GM23338 (cell line): ENCODE measurements at places on chromosomes 7 and 10.

DNA sequence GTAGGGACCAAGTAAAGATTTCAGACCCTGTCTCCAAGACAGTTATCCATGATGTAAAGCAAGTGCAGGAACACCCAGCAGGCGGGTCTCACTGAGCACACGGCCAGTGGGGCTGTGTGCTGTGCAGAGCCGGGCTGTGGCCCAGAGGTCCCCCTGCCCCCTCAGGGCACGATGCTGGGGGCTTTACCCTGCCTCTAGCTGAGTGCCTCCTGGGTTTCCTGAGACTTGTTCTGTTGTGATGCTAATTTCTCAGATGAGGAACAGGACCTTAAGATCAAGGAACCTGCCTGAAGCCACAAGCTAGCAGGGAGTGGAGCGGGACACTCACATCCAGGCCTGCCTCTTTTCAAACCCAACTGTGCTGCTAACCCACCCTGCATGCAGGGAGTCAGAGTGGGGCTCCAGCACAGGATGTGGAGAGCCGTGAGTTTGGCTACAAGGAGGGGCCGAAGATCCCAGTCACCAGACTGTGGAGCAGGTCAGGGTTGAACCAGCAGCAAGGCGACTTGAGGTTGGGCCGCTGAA is 76.1 kb upstream of the LYZL2 start:
- H3K4me1 ChIP-seq: peaks cover 21% of the 10 kb centered on the region
- no peak overlapping the region for H3K4me3 ChIP-seq
- DNase-seq: peak; percentile 21
- no peaks in the 10 kb centered on the region for H3K27me3 ChIP-seq
- no peaks in the 10 kb centered on the region for H3K36me3 ChIP-seq
- H3K27ac ChIP-seq: no peak overlapping the region

GRCh38 chr10:3143791-3144434 is 28.7 kb downstream of the PITRM1 start:
- H3K4me3 ChIP-seq: no peak overlapping the region
- no peak overlapping the region for H3K27ac ChIP-seq
- no peaks in the 10 kb centered on the region for H3K27me3 ChIP-seq
- no peaks in the 10 kb centered on the region for H3K4me1 ChIP-seq
- DNase-seq: no peak
- H3K36me3 ChIP-seq: peaks cover 11% of the 10 kb centered on the region

- no peak overlapping the region for H3K27ac ChIP-seq
- no peaks in the 10 kb centered on the region for H3K27me3 ChIP-seq
- H3K36me3 ChIP-seq: no peaks in the 10 kb centered on the region
- H3K4me3 ChIP-seq: no peak overlapping the region
- peak; percentile 69 for DNase-seq
- peaks cover 9% of the 10 kb centered on the region; the same call in 1 of the 2 replicates for H3K4me1 ChIP-seq
Measured at GRCh38 chr10:70323697-70324338, 40.0 kb upstream of the NPFFR1 start.

DNA sequence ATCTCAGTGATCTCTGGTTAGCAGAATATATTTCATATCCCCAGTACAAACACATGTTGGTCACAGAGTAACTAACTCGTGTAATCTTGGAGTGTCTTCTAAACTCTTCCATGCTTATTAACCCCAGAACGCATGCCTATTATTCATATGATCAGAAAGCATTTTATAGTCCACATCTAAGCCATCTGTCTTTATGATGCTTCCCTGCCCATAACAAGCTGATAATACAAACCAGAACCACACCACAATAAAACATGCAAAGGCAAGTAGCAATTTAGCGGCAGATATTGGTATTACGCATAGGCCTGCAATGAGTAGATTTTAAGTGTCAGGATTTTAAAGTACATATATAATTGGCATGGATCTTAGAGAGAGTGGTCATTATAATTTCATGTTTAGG is 120.0 kb upstream of the PRKCQ start:
- no peak overlapping the region for H3K4me3 ChIP-seq
- no peak for DNase-seq
- H3K4me1 ChIP-seq: no peaks in the 10 kb centered on the region
- no peaks in the 10 kb centered on the region for H3K27me3 ChIP-seq

DNA sequence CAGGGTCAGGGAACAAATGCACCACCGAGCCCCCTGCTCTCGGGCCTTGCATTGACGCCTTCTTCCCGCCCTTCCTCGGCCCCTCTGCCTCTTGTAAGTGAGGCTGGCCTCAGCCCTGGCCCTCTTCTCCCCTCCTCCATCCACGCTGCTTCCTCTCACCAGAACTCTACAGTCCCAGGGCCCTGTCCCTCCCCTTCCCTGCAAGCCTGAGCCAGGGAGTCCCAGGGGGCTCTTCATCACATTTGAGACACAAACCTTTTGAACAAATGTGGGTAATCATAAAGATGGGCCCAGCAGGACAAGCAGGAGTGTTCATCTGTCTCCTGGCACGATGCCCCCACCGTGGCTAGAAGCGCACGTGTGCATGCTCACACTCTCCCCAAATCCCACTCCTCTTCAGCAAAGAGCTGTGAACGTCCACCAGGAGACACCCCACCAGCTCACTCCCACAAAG is 57.7 kb downstream of the SLIT1 start:
- no peak overlapping the region for H3K4me3 ChIP-seq
- DNase-seq: no peak
- no peaks in the 10 kb centered on the region for H3K27me3 ChIP-seq
- H3K36me3 ChIP-seq: no peaks in the 10 kb centered on the region

GRCh38 chr7:135558337-135558767 is 635 bp downstream of the NUP205 start:
- H3K36me3 ChIP-seq: no peaks in the 10 kb centered on the region
- peaks cover 38% of the 10 kb centered on the region for H3K4me1 ChIP-seq
- peak overlapping the region; percentile 96 for H3K27ac ChIP-seq
- peak overlapping the region; percentile 91 for H3K4me3 ChIP-seq

GRCh38 chr7:94620703-94621118 is 35.2 kb downstream of the SGCE start:
- DNase-seq: no peak
- no peak overlapping the region for H3K4me3 ChIP-seq
- no peaks in the 10 kb centered on the region for H3K36me3 ChIP-seq
- no peaks in the 10 kb centered on the region for H3K27me3 ChIP-seq
- H3K4me1 ChIP-seq: peaks cover 5% of the 10 kb centered on the region; the same call in 1 of the 2 replicates

- no peaks in the 10 kb centered on the region for H3K36me3 ChIP-seq
- H3K27ac ChIP-seq: peak overlapping the region; percentile 40; the same call in 1 of the 2 replicates
- no peaks in the 10 kb centered on the region for H3K27me3 ChIP-seq
- peak overlapping the region; percentile 11; the same call in 1 of the 2 replicates for H3K4me3 ChIP-seq
Measured at GRCh38 chr7:139972029-139972428, 90.7 kb downstream of the PARP12 start.

DNA sequence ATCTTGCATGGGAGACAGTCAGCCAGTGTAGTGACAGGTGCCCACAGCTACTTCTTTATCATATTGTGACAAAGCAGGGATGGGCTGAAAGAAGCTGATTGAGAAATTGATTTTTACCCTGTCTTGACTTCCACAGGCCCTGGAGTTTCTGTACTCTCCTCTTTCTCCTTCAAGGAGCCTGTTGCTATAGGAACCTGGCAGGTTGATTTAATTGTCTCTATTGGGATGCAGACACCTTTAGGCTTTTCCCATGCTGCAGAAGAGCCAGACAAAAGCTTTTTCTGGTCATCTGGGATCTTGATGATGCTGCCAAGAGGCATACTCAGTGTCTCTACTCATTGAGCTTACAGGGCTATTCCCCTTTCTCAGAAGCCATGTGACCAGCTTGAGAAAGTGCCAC is 754.8 kb downstream of the KCNMA1 start:
- DNase-seq: no peak
- no peaks in the 10 kb centered on the region for H3K36me3 ChIP-seq
- H3K4me3 ChIP-seq: no peak overlapping the region

DNA sequence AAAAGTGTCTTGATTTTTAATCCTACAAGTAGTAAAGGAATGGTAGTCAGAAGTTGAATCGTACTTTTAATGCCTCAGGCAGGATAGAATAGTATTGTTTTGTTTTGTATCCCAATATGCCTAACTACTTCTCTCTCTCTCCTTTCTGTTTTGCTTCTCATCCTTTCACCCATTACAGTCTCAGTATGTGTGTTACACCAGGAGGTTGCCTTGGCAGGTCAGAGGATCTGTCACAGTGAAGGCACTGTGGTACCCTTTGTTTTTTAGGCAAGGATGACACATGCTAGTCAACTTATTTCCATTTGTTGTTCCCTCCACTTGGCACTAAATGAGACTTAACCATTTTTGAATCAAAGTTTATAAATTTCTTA is 94.4 kb downstream of the MAPK8 start:
- H3K4me3 ChIP-seq: no peak overlapping the region
- H3K27ac ChIP-seq: no peak overlapping the region
- peaks cover 30% of the 10 kb centered on the region for H3K4me1 ChIP-seq
- no peaks in the 10 kb centered on the region for H3K27me3 ChIP-seq
- H3K36me3 ChIP-seq: no peaks in the 10 kb centered on the region

DNA sequence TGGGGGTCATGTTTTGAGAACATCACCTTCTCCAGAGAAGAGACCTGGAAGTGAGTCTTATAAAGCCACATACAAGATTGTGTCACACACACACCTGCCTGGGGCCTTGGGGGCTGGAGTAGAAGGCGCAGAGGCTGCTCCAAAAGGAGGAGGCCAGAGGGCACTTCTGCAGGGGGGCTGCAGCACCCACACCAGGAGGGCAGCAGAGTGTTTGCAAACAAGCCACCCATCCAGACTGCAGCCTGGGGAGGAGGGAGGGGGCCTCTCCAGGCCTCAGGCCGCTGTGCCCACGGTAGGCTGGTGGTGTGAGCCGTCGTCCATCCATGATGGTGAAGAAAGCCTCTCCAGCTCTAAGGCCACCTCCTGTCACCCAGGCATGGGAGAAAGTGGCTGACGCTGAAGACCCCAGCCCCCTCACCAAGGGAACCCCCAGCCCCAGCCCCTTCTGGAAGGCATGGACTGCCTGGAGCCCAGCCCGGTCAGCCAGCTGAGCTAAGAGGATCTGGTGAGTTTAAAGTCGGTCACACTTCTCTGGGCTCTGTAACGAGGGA is 77.5 kb downstream of the FOXL3 start:
- no peaks in the 10 kb centered on the region for H3K36me3 ChIP-seq
- no peak overlapping the region for H3K27ac ChIP-seq

DNA sequence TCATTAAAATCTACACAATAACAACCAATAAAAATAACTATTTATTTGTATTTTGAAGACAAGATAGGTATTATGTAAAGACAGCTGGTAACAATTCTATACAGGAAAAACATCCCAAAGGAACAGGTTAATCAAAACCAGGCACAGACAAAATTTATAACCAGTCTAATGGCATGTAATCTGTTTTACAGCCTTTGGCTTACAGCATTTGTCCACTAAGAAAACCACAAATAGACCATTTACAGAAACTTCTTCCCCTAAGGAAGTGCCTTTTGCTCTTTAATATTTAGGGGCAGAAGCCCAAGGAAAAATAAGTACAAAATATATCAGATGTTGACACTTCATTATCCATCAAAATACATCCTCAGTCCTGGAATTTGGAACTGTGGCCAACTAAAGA is 65.0 kb downstream of the SVIL start:
- H3K4me1 ChIP-seq: peaks cover 19% of the 10 kb centered on the region
- H3K36me3 ChIP-seq: no peaks in the 10 kb centered on the region
- DNase-seq: no peak
- no peak overlapping the region for H3K4me3 ChIP-seq

DNA sequence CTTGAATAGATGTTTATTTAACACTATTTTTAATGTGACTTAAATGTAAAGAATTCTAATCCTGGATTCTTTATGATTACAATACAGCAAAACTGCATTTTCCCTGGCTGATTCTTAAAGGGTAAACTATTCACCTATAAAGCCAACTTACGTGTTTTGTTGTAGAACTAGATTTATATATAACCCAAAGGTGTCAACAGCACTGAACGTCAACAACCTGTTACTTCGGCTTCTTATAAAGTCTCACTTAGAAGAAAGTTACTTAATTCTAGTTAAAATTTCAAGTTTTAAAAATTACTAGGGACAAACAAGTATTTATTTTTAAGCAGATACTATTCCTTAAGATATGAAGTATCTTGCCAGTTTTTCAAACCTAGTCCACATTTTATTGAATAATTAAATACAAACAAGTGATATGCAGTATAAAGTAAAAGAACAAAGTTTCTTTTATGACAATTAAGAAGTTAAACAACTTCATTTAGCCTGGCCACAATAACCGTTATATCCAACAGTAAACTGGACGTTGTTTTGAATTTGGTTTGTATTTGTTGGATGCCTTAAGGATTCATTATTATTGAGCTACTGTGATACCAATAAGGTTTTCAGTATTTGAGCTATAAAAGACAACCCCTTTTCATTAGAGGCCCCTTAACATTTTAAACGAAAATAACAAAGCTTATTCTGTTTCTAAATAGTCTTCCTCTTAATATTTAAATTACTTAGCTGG is 83.1 kb downstream of the SNX10 start:
- H3K27ac ChIP-seq: no peak overlapping the region
- no peak for DNase-seq
- peak overlapping the region; percentile 73 for H3K4me3 ChIP-seq
- peaks cover 22% of the 10 kb centered on the region for H3K4me1 ChIP-seq
- no peaks in the 10 kb centered on the region for H3K36me3 ChIP-seq
- no peaks in the 10 kb centered on the region for H3K27me3 ChIP-seq

- no peaks in the 10 kb centered on the region for H3K27me3 ChIP-seq
- H3K4me3 ChIP-seq: no peak overlapping the region
- peaks cover 33% of the 10 kb centered on the region; the same call in 1 of the 2 replicates for H3K4me1 ChIP-seq
- no peak for DNase-seq
- peaks cover 43% of the 10 kb centered on the region for H3K36me3 ChIP-seq
Measured at GRCh38 chr7:148796841-148797240, 87.2 kb downstream of the EZH2 start.

DNA sequence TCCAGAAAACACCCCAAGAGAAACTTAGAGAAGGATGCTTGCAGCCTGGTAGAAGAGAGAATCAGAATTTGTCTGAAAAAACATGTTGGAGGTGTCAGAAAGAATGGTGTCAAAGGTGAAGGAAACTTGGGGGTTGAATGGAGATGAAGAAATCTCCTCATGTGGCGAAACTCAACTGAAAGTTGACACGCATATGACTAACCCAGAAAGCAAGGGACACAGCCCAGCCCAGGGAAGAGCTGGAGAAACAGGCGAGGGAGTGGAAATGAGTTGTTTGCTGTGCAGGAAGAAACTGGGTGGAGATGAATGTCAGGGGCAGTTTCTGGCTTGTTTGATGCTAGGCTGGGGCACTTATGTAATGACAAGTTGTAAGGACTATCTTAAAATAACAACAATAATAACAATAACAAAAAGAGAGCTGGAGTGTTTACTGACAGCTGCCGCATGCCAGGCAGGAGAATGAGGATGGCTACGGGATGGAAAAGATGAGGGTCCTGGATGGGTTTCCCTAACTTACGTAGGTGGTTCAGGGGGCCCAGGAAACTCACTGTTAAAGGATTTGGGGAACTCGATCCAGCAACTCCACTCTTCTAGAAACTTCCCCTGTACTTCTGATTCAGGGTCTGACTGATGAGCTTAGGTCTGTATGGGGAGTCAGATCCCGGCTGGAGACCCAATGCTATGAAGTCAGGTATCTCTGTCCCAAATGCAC is 57.4 kb downstream of the MAP3K8 start:
- no peaks in the 10 kb centered on the region for H3K36me3 ChIP-seq
- H3K27ac ChIP-seq: no peak overlapping the region
- H3K27me3 ChIP-seq: no peaks in the 10 kb centered on the region
- DNase-seq: no peak
- no peak overlapping the region for H3K4me3 ChIP-seq

- H3K4me3 ChIP-seq: no peak overlapping the region
- H3K27ac ChIP-seq: no peak overlapping the region
- no peaks in the 10 kb centered on the region for H3K36me3 ChIP-seq
- no peaks in the 10 kb centered on the region for H3K4me1 ChIP-seq
- DNase-seq: no peak
Measured at GRCh38 chr10:21191512-21191911, 294.4 kb upstream of the NEBL start.

GRCh38 chr7:33885290-33886148 is 19.8 kb upstream of the BMPER start:
- no peaks in the 10 kb centered on the region for H3K27me3 ChIP-seq
- DNase-seq: no peak
- no peak overlapping the region for H3K27ac ChIP-seq
- no peak overlapping the region for H3K4me3 ChIP-seq
